Adrenal gland (tissue), 19 donors: ENCODE measurements at places on chromosomes 4 and X.
A peak's percentile ranks its signal among the peaks of the same experiment; 100 is the strongest.

- H3K27me3 ChIP-seq = no peaks in the 10 kb centered on the region
- no peak overlapping the region for H3K4me3 ChIP-seq
- H3K27ac ChIP-seq = no peak overlapping the region
- no peaks in the 10 kb centered on the region for H3K4me1 ChIP-seq
- H3K36me3 ChIP-seq = no peaks in the 10 kb centered on the region
These were observed 150.1 kb downstream of the DIPK2B start for GRCh38 chrX:45050558-45050957.

GRCh38 chr4:177441061-177441802 is 1.0 kb downstream of the AGA start:
- no peaks in the 10 kb centered on the region for H3K36me3 ChIP-seq
- peak overlapping the region; percentile 95 for H3K27ac ChIP-seq
- H3K4me1 ChIP-seq = peaks cover 5% of the 10 kb centered on the region
- H3K27me3 ChIP-seq = no peaks in the 10 kb centered on the region
- no peak for DNase-seq

DNA sequence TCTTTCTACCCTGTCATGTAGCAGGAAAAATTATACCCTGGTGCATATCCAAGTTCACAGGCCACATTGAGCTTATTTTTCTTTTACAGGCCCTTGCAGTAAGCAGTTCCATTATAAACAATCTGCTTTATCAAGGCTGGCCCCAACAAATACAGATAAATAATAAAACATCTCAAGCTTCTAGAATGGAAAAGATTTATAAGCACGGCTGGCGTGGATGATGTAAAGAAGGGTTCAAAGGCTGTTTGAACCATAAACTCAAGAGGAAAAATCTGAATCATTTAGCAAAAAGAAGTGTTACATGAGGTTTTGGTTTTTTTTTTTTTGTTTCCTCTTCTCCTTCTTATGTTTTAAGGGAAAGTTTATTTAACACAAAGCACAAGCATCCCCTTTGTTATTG is 109.7 kb downstream of the UNC5C start:
- H3K4me3 ChIP-seq = no peak overlapping the region
- H3K27ac ChIP-seq = no peak overlapping the region
- H3K4me1 ChIP-seq = peaks cover 5% of the 10 kb centered on the region
- no peaks in the 10 kb centered on the region for H3K36me3 ChIP-seq
- no peaks in the 10 kb centered on the region for H3K27me3 ChIP-seq

DNA sequence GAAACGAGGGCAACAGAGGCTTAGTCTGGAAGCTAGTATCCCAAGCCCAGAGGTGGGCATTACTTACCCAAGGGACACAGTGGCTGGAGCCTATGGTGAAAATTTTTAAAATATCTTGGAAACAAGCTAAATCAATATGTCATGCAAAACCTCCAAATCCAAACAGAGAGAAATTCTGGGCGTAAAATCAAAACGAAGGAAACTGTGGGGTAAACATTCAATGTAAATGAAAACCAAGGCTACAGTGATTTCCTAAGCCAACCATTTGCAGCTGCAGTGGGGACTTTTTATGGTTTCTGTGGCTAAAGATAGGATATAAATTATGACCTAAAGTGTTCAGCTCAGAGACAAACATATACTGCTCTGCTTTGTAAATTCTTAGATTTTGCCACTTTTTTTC is 507.7 kb upstream of the DIAPH2 start:
- no peak overlapping the region for H3K4me3 ChIP-seq
- H3K36me3 ChIP-seq = no peaks in the 10 kb centered on the region
- H3K27me3 ChIP-seq = no peaks in the 10 kb centered on the region
- H3K4me1 ChIP-seq = no peaks in the 10 kb centered on the region
- no peak for DNase-seq

GRCh38 chr4:186915816-186916215 is 192.2 kb upstream of the FAT1 start:
- DNase-seq = no peak
- no peaks in the 10 kb centered on the region for H3K36me3 ChIP-seq
- no peak overlapping the region for H3K4me3 ChIP-seq
- H3K27me3 ChIP-seq = no peaks in the 10 kb centered on the region
- H3K4me1 ChIP-seq = no peaks in the 10 kb centered on the region

DNA sequence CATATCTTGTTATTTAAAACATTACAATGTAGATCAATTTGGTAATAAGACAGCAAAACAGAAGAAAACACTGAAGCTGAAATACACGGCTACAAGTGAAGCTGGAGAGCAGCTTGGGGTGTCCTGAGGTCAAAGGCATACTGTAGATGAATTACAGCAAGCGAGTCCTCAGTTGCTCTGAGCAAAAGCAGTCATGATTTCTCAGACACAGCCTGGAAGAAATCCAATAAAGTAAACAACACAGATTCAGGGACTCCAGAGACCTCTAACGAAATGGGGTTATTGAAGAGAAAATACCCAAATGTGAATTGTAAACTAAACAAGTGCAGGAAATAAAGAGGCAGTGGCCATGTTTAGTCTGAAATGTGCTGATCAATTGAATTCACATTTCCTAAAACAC is 324.4 kb downstream of the CAMK2D start:
- H3K4me3 ChIP-seq = no peak overlapping the region
- H3K4me1 ChIP-seq = no peaks in the 10 kb centered on the region
- no peak overlapping the region for H3K27ac ChIP-seq
- no peak for DNase-seq

DNA sequence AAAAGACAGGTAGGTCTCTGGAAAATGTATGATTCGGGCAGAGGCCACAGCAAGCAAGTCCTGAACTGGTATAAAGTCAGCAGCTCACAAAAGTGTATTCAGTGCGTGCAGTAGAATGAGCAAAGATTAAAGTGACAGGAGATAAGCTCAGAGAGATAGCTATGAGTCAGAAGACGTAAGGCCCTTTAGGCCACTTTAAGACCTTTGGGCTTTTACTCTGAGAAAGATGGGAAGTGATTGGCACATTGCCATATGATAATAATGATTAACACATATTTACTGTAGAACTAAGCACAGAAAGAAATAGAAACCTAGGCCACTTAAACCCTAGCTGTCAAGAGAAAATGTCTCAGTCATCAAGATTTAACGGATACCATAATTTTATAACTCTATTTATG is 51.7 kb downstream of the TBCK start:
- no peaks in the 10 kb centered on the region for H3K36me3 ChIP-seq
- H3K4me3 ChIP-seq = no peak overlapping the region
- no peaks in the 10 kb centered on the region for H3K27me3 ChIP-seq
- no peaks in the 10 kb centered on the region for H3K4me1 ChIP-seq
